ENCODE measurements at places on chromosomes 7 and 10.

DNA sequence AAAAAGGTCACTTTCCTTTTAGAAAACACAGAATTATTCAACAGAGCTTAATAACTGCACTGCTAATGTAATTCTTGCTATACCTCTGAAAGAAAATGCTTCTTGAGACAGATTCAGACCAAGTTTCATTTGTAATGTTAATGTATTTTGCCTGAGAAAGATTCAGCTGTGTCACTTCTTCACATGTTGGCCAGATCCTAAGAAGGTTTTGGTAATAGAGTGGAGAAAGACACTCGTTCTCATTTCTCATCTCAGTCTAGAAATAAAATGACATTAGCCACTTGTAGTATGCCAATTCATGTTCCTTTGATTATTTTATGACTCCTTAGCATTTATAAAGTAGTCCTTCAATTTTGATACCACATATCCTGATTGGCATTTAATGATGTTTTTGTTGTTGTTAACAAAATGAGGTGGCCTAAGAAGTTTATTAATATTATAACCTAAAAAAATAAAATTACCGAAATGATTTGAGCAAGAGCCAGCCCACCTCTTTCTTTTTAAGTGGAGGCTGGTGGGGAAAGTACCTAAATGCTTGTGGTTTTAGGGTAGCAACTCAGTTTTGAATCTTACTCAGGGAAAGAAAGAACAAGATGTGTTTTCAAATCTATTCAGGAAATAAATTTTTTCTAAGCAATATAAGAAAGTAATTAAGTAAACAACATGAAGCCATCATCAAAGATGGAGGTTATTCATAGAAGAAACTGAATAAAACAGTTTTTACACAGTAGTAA, 16.4 kb upstream of the ELAPOR2 start:
- DNase-seq, result no peak

DNA sequence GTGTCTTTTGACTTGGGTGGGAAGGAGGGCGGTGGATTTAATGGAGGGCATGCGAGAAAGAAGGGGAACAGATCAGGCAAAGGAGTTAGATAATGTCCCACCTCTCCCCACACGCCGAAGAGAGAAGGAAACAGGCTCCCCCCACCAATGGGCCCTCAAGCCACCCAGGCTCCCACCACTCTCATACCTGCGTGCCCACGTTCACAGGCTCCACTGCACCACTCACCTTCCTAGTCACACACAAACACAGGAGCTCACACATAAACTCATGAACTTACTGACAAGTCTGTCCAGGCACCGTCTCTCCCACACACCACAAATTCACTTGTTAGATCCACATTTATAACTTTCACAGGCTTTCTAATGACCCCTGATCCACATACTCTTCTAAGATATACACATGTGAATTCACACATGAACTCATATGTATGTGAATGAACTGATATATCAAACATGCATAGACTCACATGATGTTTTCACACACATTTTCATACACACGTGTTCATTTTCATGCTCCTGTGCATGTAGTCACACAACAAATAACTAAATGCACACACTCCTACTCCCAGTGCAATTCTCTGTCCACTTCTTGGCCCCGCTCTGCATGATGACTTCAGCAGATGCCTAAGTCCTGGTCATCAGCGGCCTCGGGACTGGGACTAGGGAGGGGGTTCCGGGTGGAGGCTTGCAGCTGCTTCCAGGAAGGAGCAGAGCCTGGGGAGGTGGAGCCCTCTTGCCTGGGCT, 1.5 kb downstream of the LZTS2 start:
- DNase-seq, result peak; percentile 70

- DNase-seq, result no peak
Measured at GRCh38 chr10:126214021-126214420, 174.3 kb downstream of the ADAM12 start.

GRCh38 chr10:121522831-121523230, 75.4 kb downstream of the FGFR2 start:
- DNase-seq, result no peak

DNA sequence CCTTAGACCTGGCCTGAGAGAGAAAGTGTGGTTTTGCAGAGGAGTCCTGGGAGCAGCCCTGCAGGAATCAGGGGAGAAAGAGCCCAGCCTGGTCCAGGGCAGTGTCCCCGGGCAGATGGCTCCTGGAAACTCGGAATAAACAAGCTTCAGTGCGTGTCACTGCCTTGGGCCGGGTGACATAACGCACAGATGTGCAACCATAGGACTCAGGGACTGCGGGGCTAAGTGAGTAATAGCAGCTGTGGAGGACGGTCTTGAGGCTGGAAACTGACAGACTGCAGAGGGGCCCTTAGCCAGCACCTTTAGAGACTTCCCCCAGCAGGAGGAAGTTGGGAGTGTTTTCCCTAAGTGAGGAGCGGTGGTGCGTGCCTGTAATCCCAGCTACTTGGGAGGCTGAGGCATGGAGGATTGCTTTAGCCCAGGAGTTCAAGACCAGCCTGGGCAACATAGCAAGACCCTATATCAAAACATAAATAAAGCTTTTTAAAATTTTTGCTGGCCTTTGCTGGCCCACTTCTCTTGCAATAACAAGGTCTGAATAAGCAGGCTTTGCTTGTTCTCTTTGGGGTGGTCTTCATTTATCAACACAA, 5.3 kb upstream of the CLIP2 start:
- DNase-seq, result no peak

Measured in AG04449 (cell line).